CD4-positive, alpha-beta T cell treated with Interleukin-17A for 4 hours (primary cell): ENCODE measurements at places on chromosomes 4 and X.
A peak's percentile ranks its signal among the peaks of the same experiment; 100 is the strongest.

DNA sequence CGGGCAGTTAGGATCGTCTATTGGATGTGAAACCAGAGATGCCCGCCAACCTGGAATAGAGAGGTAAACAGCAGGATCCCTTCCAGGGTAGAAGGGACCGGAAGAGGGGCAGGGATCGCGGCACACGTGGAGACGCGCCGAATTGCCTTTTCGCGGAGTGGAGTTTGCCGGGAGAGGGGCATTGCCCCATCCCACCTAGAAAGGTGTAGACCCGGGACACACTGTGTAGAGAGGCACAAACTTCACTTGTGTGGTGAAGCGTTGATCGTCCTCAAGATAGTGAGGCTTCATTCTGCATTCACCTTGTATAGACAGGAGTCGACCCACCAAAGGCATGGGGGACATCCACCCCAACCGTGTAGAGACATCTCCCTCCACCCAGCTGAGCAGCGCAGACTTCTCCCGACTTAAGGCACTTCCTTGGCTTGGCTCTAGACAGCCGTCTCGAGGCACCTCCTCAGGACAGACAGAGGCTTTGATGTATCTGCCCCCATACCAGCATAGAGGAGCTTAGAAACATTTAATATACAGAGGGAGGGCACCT, 410 bp downstream of the GNL3L start:
- DNase-seq = no peak

DNA sequence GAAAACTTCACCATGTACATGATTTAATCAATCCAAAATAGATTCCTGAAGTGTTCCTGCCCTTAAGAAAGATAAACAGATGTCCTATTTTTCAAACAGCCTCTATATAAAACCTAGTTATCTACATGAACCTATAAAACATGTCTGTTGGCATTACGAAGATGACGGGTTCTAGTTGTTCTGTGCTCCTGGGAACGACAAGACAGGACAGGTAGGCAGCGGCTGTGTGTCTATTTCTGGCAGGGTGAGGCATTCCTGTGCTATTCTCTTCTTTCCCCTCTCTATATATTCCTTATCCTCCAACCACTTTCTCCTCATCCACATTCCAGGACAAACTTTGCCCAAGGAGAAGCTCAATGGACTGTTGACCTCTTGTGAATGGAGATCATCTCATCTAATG, 6.1 kb downstream of the FAT1 start:
- DNase-seq = no peak

- DNase-seq = no peak
These were observed 21.4 kb upstream of the SEL1L3 start for GRCh38 chr4:25884031-25884782.

- no peak for DNase-seq
These were observed 12.5 kb downstream of the HS3ST1 start for GRCh38 chr4:11416071-11416766.

- no peak for DNase-seq
These were observed 14.1 kb downstream of the FAT1 start for GRCh38 chr4:186709517-186709916.

- no peak for DNase-seq
These were observed 49.6 kb upstream of the SCML1 start for GRCh38 chrX:17687648-17688047.

GRCh38 chrX:11757719-11758399, at the start of gene MSL3:
Gene MSL3 (plus strand): TSS chrX:11758237. CDS start chrX:11758264, 27 bp downstream.
- peak; percentile 77 for DNase-seq

DNA sequence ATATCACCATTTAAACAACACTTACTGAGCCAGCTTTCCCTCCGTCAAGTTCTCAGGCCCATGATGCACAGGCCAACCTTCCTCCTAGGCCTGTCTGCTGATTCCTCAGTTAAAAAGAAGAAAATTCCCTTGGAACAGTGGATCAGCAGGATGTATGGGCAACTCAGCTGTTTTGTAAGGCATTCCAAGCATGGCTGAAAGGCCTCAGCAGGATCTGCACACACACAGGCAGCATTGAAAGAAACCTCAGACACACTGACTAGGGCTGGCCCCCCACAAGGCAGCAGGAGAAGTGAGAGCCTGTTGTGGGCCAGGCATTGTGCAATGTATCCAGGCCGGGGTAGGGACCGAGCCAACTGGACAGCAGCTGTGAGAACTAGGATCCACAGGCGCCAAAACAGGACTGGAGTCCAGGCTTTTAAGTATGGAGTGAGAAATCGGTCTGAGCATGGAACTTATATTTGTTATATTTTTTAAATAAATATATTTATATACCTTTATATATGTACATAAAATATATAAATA, 171.4 kb downstream of the NWD2 start:
- DNase-seq = no peak

DNA sequence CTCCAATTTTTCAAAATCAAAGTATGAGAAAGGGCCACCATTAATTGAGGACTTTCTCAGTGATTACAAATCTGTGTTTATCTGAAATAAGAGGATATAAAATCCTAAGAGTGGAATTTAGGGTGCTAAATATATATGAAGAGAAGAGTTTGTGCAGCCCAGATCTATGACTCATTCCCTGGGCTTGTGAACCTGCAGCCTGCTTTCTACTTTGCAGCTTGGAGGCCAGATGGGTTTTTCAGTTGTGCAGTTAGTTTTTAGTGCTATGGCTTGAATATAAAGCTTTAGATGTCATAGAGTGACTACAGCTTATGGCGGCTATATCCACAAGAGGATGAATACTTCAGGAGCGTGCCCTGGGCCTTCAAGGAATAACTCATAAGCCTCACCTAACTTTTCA, 1391.1 kb downstream of the FSTL5 start:
- DNase-seq = no peak

DNA sequence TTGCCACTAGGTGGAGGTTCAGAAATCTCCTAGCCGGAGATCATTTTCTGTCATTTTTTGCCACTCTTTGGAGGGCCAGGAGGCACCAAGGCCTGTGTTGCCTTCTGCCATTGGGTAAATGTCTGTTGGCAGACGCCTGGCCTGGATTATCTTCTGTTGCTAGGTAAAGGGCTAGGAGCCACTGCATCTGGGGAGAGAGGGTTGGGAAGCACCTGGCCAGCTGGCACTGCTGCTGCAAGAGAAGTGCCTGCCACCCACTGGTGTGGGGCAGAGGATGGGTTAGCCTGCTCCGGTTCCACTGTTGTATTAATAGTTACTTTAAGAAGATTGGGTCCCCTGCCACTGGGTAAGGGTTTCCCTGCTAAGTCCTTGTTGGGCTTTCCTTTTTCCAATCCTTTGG, 58.1 kb downstream of the AWAT2 start:
- no peak for DNase-seq
